ENCODE measurements at places on chromosomes 1 and 21. TPM values are rescaled to one million over a fixed set of nuclear protein-coding genes. Genes with fewer than 3 reads are reported as not detected.

Gene FALEC
- total RNA-seq = not detected

DNA sequence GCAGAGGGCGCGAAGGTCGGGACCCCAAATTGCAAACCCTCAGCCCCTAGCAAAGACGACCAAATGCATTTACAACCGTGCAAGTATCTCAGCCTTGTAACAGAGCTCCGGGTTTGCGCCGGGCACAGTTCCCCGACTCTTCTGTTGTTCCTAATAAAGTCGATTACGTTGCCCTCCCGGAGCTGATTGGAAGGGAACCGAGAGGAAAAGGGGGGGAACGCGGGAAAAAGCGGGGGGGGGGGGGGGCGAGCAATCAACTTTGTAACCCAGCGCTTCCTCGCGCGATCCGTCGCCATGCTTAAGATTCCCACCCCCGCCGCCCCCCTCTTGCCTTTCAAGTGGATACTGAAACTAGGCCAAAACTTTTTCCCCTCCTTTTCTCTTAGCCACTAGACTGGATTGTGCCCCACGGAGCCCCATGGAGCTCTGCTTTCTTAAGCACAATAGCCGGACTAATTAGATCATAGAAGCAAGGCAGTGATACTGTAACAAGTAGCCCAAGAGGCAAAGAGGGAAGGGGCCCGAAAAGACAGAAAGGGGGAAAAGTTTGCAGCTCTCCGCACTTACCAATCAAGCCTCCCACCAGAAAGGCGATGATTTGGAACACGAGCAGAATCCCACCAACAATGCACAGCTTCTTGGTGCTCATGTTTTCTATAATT is 565 bp downstream of the WLS start:
- DNase-seq = peak; percentile 77

DNA sequence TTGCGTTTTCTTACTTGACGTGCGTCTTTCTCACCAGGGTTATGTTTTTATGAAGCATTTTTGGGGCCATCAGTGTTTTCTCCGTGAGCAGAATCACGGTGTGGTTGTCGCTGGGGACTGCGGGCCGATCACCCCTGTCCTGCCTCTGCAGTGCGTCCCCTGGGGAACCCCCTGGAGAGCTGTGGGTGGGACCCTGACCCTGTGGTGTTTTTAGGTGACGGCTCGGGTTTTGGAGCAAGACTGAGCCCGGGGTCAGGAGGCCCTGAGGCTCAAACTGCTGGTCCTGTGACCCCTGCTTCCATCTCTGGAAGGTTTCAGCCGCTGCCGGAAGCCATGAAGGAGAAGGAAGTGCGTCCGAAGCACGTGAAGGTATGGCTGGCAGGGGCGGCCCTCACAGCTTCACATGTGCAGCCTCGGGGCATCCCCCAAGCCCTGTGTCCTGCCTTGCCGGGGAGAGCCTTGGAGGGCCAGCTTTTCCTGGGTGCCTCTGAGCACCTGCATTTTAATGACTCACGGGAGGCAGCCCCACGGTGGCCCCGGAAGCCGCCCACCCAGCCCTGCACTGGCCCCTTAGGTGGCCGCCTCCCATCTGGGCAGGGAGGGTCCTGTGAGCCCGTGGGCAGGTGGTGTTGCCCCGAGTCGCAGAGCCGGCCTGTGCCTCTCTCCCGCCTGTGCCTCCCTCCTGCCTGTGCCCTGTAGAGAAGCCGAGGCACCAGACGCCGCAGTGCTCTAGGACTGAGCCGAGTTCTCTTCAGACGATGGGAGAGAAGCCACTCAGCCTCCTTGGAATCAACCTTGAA is 36.7 kb upstream of the DIP2A start:
- DNase-seq = no peak

- peak; percentile 28 for DNase-seq
These were observed 68.0 kb upstream of the C1orf105 start for GRCh38 chr1:172352435-172352834.

Gene CACHD1
- 5.9 TPM for total RNA-seq

DNA sequence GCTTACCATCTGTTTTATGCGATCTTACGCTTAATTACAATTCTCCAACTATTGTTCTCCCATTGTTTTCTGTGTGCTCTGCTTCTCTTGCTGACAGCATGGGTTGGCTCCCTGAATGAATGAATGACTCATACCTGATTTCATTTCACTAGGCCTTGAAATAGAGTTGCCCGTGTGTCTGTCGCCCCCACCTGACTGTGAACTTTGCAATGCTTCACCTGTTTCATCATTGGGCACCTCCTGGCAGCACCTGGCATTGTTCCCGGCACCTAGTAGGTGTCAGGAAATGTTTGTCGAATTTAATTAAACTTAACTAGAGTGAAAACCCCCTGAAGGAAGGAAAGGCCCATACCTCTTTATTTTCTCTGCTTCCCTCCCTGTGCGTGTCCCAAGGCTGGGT is 120.5 kb upstream of the KLHDC7A start:
- DNase-seq = no peak

DNA sequence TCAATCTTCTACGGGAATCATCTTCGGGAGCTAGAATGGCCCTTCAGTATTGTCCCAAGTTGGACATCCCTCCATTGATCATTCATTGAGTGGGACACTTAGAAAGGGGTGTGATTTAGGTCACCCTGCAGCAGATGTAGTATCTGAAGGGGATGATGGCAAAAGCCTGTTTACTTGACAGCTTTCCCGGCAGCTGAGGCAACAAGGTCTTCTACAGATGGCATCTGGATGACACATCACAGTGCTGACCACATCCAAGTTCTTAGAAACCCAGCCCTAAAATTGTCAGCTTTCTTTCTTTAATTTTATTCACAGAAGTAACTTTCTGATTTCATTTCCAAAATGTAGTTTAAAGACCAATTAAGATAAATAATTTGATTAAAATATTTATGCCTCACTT is 150.3 kb downstream of the AMY1C start:
- DNase-seq = no peak

Gene RAB3B
- total RNA-seq = 91.9 TPM

GRCh38 chr1:31198600-31198999 is 41.1 kb downstream of the NKAIN1 start:
- DNase-seq = no peak

Gene SPRR2B
- total RNA-seq = not detected

DNA sequence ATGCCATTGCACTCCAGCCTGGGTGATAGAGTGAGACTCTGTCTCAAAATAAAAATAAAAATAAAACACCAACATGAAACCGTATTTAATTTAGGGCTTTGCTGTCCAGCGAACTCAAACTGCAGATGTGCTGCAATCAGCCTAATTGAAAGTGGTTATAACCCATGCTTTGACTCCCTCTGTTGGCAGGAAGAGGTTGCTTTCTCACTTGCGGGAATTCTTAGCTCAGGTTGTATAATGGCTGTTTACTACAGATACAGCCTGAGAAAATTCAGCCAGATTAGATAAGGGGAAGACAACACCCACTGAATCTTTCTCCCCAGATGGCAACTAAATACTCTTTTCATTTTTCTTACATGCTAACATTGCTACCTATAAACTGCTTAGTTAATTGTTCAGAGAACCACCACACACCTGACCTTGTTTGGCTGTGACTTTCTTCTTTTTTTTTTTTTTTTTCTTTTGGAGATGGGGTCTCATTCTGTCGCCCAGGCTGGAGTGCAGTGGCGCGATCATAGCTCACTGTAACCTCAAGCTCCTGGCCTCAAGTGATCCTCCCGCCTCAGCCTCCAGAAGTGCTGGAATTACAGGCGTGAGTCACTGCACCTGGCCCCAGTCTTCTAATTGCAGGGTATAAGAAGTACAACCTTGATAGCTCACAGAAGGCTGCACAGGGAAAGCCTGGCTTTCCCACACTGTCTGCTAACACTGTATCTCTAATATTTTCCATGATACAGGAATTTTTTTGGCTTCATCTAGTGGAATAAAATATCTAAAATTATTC is 34.6 kb downstream of the DNTTIP2 start:
- DNase-seq = peak; percentile 86

DNA sequence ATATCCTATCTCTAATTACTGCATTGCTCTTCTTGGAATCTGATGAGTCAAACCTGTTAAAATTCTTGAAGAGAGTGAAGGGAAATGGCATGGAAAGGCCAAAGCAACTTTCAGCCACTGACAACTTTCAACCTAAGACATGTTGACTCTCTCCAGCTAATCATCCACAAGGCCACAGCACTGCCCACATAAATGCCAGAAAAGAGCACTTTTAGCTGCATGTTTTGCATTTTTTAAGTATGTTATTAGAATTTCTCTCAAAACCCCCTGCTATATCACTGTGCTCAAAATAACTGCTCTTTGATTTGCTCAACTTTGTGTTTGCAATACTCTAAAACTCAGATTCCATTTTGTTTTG is 352.5 kb downstream of the ADGRL2 start:
- DNase-seq = no peak

- no peak for DNase-seq
These were observed 6.1 kb upstream of the FNDC7 start for GRCh38 chr1:108706643-108707042.

Data from IMR-90 (cell line).